NCI-H1930 (cell line): ENCODE measurements at places on chromosomes 4 and X.

DNA sequence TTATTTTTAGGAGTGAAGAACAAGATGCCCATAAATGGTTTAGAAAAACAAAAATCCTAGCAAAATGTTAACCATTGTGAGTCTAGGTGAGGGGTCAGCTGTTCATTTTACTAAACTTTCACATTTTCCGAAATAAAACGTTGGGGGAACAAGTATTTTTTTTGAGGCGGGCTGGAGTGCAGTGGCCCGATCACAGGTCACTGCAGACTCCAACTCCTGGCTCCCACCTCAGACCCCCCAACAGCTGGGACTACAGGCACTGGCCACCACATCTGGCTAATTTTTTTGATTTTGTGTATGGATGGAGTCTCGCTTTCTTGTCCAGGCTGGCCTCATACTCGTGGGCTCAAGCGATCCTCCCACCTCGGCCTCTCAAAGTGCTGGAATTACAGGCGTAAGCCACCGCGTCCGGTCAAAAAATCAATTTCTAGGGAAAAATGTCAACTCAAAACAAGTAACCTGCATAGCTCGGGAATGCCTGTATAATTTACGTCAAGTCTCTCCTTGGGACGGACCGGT, 742 bp upstream of the TAF1 start:
- no peak for DNase-seq

GRCh38 chr4:45408996-45409395, 682.6 kb upstream of the GNPDA2 start:
- DNase-seq = no peak

GRCh38 chr4:38949411-38950051, 81.9 kb downstream of the FAM114A1 start:
- DNase-seq = no peak

GRCh38 chrX:154378059-154378798, 866 bp upstream of the EMD start:
- no peak for DNase-seq

GRCh38 chr4:73776321-73776729, 36.0 kb downstream of the CXCL8 start:
- DNase-seq = no peak

DNA sequence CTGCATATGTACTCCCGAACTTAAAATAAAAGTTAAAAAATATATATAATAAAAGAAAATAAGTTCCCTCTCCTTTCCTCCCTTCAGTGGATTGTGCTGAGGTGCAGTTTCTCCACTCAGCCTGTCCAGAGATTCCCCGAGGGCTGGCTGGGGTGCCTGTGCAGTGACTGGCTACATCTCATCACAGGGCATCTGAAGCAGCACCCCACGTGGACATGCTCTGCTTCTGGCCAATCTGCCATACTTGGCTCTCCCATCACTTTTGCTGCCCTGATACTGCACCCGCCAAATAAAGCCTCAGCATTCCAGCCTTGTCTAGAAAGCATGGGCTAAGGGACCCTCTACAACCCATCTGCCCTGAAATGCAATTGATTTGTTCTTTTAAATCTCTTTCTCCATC, 11.1 kb upstream of the MGST2 start:
- DNase-seq = no peak

GRCh38 chrX:47200385-47201150, 6.9 kb downstream of the UBA1 start:
- no peak for DNase-seq

- DNase-seq = no peak
Observed at GRCh38 chr4:42225286-42225685, 72.8 kb upstream of the BEND4 start.

GRCh38 chr4:139559089-139559479, 3.1 kb upstream of the SETD7 start:
- DNase-seq = no peak

DNA sequence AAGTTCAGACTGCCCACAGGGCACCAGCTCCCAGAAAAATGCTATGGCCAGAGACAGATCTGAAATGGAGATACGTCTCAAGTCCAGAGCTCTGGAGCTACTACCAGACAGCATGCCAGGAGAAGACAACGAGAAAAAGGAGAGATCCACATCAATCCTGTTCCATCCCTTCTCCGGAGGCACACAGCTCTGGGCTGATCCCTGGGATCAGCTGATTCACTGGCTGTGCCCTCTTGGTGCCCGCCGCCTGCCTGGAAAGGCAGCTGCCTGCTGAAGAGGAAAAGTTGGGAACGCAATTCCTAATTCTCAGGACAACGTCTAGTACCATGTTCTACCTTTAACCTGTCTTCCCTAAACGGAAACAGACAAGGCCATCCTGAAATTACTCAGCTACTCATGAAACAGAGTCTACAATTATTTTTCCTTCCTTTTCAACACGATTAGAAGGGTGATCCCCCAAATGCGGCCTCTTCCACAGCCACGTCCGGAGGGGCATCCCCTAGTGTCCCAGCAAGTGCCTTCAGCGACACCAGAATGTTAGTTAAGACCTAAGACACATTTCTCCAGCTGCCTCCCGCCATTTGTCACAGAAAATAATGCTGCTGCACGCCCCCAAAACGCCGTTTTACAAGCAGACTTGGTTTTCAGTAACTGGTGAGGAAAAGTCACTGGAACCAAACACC, 2.4 kb downstream of the ZFYVE28 start:
- DNase-seq = no peak

GRCh38 chr4:164239976-164240375, 514.0 kb upstream of the SMIM31 start:
- no peak for DNase-seq

DNA sequence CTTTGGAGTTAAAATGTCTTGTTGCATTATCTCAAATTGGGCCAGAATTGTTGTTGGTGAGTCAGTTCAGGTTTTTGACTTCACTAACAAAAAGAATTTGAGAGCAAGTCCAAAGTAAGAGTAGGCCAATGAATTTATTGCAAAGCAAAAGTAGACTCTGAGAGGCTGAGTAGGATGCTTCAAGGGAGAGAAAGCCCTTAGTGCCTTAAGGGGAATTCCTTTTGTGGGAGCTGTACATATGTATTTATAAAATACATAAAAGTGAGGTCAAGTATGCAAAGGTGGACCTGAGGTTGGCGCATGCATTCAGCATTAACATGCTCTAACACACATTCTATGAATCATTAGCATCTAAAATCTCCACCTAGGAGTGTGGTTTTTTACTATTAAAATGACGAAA, 565.4 kb downstream of the GRXCR1 start:
- DNase-seq = no peak

GRCh38 chr4:6044805-6045204, 26.6 kb upstream of the C4orf50 start:
- no peak for DNase-seq

GRCh38 chr4:113978105-113978504, 1.3 kb downstream of the ARSJ start:
- DNase-seq = no peak

DNA sequence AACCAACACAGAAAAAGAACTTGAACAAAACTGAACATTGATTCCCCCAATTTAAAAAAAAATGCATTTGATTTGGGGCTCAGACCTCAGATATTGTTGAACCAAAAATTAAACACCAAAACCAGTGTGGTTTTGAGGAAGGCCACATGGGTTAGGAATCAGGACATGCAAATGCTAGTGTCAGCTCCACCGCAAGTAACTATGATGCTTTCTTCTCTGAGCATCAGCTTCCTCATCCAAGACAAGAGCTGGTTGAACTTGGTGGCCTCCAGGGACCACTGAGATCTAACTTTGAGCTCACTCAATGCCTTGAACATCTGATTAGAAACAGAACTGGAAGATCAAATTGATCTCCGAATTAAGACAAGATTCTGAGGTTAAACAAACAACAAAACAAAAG, 142.9 kb upstream of the NWD2 start:
- no peak for DNase-seq

- no peak for DNase-seq
Observed at GRCh38 chr4:151429957-151430570, 21.1 kb downstream of the FHIP1A start.

DNA sequence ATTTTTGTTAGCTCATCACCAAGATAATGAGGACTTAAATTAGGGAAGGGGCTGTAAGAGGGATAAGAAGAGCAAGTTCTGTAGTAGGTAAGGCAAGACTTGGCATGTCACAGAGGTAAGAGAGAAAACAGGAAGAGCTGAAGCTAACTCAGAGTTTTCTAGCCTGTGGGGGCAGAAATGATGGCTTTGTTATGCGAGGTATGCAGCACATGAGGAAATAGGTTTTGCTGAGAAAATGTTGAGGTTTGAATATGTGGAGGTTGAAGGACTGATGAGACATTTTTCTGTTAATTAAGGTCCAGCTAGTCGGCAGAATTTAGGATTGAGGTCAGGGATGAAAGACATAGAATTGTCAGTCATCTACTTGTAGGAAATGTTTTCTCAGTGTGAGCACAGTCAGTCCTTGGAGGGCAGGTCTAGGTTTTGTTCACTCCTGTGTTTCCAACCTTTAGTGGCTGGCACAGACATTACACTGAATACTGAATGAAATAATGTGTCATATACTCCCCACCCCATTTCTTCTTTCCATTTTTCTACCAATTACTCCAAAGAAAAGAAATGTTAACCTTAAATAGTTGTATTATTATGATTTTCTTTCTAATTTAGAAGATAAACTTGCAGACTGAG, 154.0 kb upstream of the AADAT start:
- DNase-seq = no peak

DNA sequence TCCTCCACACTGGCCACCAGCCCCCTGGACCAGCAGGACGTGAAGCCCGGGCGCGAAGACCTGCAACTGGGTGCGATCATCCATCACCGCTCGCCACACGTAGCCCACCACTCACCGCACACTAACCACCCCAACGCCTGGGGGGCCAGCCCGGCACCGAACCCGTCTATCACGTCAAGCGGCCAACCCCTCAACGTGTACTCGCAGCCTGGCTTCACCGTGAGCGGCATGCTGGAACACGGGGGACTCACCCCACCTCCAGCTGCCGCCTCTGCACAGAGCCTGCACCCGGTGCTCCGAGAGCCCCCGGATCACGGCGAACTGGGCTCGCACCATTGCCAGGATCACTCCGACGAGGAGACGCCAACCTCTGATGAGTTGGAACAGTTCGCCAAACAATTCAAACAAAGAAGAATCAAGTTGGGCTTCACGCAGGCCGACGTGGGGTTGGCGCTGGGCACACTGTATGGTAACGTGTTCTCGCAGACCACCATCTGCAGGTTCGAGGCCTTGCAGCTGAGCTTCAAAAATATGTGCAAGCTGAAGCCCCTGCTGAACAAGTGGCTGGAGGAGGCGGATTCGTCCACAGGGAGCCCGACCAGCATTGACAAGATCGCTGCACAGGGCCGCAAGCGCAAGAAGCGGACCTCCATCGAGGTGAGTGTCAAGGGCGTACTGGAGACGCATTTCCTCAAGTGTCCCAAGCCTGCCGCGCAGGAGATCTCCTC, 600 bp downstream of the POU3F4 start:
- no peak for DNase-seq

DNA sequence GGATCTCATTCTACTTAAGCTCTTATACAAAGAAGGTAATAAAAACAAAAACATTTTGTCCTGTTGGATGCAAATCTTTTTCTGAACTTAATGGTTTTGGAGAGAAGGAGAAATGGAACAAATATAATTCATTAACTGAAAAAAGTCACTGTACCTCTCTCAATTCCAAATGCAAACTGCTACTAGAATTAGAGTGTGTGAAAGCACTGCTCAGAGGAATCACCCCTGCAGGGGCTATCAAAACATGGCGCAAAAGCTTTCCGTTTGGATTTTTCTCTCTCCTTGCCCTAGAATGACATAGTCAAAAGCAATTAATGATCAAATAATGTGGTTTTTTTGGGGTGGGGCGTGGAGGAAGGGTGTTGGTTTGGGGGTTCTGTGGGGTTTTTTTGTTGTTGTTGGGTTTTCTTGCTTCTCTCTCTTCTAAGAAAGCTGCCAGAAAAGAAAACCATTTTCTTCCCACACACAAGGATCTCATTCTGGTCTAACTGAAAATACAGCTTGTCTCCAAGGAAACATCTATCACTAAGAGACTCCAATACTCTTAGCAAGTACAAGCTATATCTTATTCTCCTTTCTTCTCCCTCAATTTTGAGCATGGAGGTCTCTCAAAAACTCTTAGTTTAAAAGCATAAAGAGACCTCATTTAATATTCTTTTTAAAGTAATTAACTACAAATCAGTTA, 41.6 kb downstream of the USP46 start:
- DNase-seq = no peak

DNA sequence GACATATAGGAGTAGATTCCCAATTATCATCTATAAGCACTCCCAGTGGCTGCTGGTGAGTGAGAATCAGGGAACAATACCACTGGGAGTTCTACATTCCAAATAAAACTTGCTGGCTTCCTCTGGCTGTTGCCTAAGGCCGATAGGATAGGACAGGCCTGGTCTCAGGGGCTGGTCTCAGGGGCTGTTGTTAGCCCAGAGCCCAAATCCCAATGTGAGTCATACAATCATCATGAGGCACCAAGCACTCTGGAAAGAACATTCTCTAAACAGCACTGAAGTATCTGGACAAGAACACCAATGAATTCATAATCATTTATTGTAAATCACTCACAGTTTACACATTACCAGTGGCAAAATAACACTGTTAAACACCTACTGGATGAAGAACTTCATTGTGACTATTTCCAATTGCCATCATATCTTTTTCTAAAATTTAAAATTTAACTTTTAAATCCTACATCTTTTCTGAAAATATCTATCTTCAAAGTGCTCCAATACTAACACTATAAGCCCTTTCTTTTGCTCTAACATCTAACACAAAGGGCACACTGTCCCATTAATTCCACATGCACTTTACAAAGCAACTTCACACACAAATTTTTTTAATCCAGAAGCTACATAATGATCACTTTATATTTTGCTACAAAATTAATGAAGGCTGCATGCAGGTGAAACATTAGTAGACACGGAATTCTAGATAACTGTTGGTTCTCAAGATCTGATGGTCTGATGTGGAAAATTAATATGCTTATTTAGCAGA, 67.6 kb upstream of the TMEM150C start:
- no peak for DNase-seq

GRCh38 chrX:134373736-134374135, 86.2 kb upstream of the HPRT1 start:
- no peak for DNase-seq
